H9 (cell line): ENCODE measurements at places on chromosomes 1 and 21. TPM values are rescaled to one million over a fixed set of nuclear protein-coding genes. Genes with fewer than 3 reads are reported as not detected.
A peak's percentile ranks its signal among the peaks of the same experiment; 100 is the strongest.

- H3K27me3 ChIP-seq: no peaks in the 10 kb centered on the region
- H3K27ac ChIP-seq: no peak overlapping the region
- no peak overlapping the region for H3K4me3 ChIP-seq
- H3K4me1 ChIP-seq: no peaks in the 10 kb centered on the region
Measured at GRCh38 chr1:206935491-206936067, 10.7 kb downstream of the PIGR start.

The PEX14 gene
- 20.7 and 23.9 TPM in 2 replicates for total RNA-seq

The MSH4 gene
- 0.53 and 0.63 TPM in 2 replicates for total RNA-seq

GRCh38 chr1:219350172-219350931 lies 176.7 kb downstream of the LYPLAL1 start:
- no peak overlapping the region for H3K4me3 ChIP-seq
- no peak for DNase-seq
- H3K27me3 ChIP-seq: no peaks in the 10 kb centered on the region; the same call in 1 of the 2 replicates
- no peak overlapping the region for H3K27ac ChIP-seq
- peaks cover 6% of the 10 kb centered on the region for H3K36me3 ChIP-seq
- no peaks in the 10 kb centered on the region for H3K4me1 ChIP-seq

GRCh38 chr1:175172503-175172902 lies 20.1 kb downstream of the KIAA0040 start:
- no peaks in the 10 kb centered on the region; the same call in 1 of the 3 replicates for H3K36me3 ChIP-seq
- no peak for DNase-seq

DNA sequence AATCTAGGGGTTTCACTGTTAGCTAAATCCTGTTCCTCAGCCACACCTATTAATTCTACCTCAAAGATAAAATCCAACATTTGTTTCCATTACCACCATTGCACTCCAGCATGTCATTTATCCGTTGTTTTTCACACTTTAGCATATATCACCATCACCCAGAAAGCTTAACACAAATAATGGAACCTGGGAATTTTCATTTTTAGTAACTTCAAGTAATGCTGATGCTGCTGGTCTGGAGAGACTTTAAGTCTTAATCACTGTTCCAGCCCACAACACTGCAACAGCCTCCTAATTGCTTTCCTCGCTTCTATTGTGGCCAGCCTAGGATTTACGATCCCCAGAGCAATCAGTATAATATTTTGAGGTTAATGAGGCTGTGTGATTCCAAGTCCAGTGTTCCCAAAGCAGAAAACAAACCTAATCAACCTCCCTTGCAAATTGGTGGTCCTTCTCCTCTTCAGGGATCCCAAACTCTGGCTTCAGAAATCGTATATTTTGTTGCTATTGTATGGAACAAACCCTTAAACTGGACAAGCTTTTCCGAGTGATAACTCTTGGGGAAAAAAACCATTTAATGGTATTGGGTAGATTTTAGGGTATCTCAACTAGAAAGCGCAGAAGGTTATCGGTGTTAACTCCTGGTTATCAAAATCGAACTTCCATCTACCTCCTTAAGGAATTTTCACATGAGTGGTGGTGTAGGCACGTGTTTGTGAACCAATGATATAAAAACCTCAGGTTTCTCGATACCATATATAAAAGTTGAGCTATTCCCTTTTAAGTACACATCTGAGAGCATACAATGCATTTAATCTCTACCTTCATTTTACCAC lies 50.0 kb upstream of the BOLA1 start:
- H3K4me3 ChIP-seq: peak overlapping the region; percentile 82
- peak overlapping the region; percentile 57 for H3K27ac ChIP-seq
- no peaks in the 10 kb centered on the region for H3K27me3 ChIP-seq
